ENCODE measurements at places on chromosomes 3 and 15.

DNA sequence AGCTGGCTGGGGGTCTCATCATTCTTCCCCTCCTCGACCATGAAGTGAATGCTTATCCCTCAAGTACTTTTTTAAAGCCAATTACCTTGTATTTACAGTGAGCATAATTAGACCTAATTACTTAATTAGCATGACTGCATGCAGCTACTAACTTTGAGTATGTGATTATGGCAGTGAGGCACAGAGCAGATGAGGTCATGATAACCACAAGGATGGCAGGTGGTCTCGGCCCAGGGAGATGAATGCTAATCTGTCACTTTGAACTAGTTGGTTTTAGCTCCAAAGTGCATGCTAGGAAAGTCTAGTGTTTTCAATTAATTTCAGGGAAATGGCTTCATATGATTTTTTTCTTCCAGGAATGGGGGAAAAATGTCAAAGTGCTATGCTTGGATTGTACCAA is 233.8 kb downstream of the NTRK3 start:
- DNase-seq: no peak

DNA sequence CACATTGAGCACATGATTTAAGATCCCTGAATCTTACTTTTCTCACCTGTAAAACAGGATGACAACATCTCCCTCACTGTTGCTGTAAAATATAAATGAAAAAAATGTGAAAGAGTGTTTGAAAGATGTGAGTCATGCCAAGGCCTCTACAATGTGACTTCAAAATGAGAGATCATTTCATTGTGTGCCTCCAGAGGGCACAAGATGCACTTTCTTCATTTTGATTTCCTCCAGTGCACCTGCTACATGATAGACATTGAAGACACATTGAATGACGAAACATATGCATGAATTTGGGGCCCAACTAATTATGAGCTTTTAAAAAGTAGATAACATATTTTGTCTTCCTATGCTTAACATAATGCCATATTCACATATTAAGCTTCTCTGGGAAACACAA is 170.3 kb downstream of the MOBP start:
- DNase-seq: peak; percentile 57

- no peak for DNase-seq
Measured at GRCh38 chr3:127656906-127657305, 15.8 kb upstream of the ABTB1 start.

GRCh38 chr3:13023971-13024764 is 49.1 kb downstream of the IQSEC1 start:
- DNase-seq: no peak

- DNase-seq: no peak
Measured at GRCh38 chr3:124893526-124893925, 6.4 kb upstream of the ITGB5 start.

GRCh38 chr15:101679806-101680205 is 27.6 kb upstream of the TM2D3 start:
- no peak for DNase-seq

DNA sequence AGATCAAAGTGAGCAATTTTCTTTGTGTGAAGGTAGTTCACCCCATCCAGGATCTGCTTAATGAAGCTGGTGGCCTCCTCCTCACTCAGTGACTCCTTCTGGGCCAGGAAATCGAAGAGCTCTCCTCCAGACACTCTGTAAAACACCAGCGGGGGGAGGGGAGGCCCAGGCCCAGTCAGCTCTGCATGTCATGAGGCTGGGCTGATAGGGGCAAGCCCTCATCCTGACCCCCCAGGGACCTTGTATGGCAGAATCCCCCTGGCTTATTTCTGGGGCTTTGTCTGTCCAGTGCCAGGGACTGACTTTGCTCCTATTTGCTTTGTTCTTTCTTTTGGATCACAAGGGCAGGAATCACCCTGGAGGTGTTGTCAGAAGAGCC is 74.9 kb downstream of the DAPK2 start:
- DNase-seq: no peak

DNA sequence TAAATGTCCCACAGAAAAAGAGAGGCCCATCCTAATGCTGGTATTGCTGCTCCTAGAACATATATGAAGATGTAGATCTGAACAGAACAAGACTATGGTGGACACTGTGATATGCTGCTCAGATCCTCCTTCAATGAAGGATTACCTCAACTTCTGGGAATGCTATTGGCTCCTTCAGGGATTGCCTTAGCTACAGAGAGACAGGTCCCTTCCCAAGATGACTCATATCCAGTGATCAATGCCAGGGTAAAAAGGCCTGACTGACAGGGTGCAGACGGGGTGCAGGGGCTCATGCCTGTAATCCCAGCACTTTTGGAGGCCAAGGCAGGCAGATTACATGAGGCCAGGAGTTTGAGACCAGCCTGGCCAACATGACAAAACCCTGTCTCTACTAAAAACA is 20.5 kb upstream of the STAG1 start:
- DNase-seq: no peak

DNA sequence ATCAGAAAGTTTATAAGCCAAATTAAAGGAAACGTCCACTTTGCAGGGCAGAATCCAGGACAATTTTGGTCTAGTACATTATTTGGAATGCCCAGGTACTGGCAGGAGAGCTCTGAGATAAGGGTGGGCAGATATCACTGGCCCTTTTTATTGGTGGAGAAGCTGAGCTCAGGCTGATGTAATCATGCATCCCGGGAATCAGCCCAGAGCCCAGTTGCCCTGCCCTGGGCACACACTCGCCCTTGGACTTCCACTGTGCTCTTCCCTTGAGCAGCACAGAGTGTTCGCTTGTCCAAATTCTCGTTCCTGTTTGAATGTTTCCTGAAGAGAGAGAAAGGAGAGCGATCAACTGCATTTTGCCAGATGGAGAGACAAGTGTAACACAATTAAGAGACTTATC is 3.7 kb downstream of the AQP9 start:
- peak; percentile 16 for DNase-seq

DNA sequence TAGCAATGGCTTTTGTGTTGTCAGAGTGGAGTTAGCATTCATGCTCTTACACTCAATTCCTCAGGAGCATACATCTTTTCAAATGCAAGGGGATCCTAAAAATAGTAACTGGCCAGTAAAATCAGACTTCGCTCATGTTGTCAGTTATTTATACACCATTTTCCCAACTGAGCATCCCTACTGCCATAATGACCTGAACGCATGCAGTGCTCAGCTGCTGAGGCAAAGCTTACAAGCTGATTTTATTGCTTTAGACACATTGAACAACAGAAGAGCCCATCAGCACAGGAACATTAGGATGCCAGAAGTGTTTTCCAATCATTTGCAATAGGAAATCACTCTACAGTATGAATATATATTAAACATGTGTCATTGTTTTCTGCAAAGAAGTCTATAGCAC is 689.7 kb upstream of the BCHE start:
- no peak for DNase-seq

DNA sequence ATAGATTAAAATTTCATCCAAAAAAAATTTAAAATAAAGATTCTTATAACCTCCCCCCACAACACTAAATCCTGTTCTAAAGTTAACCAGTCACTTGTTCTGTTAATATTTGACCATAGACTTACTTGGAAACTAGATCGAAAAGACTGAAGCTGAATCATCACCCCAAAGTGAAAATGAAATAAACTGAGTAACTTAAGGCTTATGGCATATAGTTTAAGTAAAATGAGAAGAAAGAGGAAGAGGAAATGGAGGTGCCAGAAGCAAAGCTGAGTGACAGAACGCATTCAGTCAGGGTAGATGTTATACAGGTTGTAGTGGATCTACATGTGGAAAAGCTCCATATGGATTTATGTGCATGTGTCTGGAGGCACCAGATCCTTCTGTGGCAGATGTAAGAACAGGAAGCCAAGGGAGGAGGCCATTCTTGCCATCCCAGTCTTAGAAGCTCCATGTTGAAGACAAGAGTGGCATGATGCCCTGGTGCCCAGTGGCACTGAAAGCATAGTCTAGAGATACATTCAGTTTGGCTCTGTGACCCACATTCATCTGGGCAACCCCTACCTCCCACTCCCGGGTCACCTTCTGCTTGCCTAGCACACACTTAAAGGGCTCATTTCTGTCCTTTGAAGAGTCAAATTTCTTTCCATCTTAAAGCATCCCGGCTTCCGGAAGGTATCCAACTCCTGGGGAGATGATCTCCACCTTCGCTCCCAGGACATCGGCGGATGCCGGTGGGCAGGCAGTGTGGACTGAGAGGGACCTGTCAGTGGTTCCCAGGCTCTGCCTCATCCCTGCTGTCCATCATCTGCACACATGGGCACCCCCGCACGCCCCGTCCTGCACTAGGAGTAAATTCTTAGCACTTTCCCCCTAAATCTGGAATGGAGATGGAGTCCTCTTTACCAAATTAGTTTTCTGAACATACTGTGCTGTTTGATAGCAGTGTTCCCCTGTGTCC is 90.8 kb downstream of the NEO1 start:
- DNase-seq: peak; percentile 13

DNA sequence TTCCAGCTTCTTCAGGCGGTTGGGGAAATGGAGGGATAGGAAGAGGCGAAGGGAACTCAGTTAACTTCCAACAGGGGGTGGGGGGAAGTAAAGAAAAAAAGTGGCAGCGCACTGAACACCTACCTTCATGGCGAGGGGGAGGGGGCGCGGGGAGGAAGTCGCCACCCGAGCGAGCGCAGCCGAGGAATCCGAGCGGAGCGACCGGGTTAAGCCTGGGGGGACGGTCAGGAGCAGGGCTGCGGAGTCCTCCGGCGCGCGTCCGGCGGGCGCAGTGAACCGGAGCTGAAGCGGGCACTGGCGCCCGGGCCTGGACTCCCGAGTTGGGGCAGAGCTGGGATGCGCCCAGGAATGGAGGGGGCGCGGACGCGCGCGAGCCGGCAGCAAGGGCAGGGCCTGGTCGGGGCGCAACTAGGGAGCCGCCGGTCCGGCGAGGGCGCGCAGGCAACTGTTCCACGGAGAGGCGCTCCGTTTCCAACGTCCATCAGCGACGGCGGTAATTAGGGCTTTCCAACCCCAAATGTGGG is at the start of gene WNT5A:
TSS of gene WNT5A (minus strand) at position 450 of the 524 bp plus-strand sequence. CDS start at position 129, 321 bp downstream.
- DNase-seq: no peak

GRCh38 chr3:51271172-51271571 is 113.9 kb upstream of the MANF start:
- DNase-seq: no peak

GRCh38 chr3:162443376-162443775 is 946.8 kb downstream of the OTOL1 start:
- DNase-seq: no peak

GRCh38 chr15:39472621-39473297 is 108.1 kb upstream of the THBS1 start:
- DNase-seq: peak; percentile 24

DNA sequence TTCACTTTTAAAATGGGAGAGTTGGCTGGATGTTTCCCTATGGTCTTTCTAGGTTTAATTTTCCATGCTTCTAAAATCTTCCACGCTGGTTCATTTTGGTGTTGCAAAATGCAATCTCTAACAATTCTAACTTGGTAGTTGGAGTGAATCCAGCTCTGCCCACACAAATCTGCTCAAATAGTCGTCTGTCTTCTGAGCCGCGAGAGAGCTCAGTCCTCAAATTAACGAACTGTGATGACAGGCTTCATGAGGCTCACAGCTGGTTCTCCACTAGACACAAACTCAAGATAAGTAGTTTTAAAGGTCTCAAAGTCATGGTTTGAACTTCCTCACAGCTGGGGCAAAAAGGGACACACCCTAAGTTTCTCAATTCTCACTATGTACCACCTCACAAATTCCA is 178.6 kb upstream of the LYSMD4 start:
- DNase-seq: peak; percentile 48

DNA sequence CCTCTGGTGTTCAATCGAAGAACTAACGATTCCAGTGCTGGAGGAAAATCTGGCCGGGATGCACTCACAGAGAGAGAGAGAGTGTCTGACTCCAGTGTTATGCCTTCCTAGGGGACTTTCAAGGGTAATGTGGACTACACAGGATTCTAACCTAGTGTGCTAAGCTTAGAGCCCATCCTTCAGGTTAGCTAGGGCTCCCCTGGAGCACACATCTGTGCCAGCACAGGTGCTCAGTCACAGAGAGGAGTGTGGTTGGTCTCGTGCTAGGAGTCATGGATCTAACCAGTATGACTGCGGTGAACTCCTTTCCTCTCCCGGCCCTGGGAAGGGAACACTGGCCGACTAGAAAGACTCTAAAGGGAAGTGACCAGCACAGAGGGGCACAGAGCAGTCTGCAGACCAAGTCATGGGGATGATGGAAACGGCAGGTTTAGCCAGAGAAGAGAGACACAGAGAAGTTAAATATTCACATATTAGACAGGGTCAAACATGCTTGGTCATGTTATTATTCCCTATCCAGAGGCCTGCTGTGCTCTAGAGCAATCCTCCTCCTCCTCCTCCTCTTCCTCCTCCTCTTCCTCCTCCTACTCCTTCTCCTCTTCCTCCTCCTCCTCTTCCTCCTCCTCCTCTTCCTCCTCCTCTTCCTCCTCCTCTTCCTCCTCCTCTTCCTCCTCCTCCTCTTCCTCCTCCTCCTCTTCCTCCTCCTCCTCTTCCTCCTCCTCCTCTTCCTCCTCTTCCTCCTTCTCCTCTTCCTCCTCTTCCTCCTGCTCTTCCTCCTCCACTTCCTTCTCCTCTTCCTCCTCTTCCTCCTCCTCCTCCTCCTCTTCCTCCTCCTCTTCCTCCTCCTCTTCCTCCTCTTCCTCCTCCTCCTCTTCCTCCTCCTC is 280.3 kb downstream of the XXYLT1 start:
- no peak for DNase-seq

DNA sequence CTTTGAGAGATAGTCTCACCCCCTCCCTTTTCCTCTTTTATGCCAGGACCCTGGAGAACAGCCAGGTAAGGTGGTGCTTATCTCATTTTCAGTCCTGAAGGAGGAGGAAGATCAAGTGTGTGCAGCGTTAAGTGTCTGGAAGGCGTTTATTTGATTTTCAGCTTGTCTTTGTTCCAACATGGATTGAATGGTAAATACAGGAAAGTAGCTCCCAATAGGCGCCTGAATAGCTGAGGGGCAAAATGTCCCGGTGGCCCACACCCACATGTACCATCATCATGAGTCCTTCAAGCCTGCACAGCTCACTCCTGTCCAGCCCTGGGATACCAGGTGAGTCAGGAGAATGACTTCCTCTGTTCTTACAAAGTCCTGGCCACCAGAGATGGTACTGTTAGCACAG is 73.5 kb downstream of the CEMIP start:
- DNase-seq: no peak

All from inflammatory macrophage treated with lipopolysaccharide for 1 hour (primary cell).